T1000 (cell line): ENCODE measurements at places on chromosomes 5 and 9.

DNA sequence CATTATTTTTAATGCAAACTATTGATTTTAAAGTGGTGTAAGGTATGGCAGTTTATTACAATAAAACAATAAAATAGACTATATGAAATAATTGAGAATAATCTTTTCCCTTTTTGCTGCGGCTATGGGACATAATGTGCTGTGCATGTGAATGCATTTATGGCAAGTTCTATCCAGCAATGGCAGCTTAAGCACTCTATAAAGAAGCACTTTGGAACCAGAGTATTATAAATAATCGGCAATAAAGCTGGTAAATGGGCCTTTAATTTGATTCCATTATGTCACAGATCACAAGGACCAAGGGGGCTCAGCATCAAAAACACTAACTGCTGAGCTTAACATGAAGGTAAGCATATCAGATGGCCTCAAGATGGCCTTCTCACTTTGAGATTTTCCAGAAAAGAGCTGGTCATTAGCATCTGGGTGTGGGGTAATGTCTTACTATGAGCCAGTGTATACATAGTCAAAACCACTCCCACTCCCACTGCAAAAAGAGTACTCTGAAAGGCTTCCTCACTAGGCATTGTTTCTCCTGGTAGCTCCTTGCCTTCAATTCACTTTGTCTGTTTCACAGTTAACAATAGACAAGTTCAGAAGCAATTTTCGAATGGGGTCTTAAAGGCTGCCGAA lies 97.1 kb upstream of the ASTN2 start:
- no peak for DNase-seq

DNA sequence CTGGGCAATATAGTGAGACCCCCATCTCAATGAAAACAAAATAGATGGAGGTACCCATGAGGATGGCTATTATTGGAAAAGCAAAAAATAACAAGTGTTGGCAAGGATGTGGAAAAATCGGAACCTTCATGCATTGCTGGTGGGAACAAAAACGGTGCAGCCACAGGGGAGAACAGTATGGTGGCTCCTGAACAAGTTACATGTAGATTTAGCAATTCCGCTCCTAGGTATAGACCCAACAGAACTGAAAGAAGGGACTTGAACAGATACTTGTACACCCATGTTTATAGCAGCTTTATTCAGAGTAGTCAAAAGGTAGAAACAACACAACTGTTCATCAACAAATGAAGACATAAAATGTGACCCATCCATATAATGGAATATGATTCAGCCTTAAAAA lies 43.0 kb downstream of the NTNG2 start:
- no peak for DNase-seq

DNA sequence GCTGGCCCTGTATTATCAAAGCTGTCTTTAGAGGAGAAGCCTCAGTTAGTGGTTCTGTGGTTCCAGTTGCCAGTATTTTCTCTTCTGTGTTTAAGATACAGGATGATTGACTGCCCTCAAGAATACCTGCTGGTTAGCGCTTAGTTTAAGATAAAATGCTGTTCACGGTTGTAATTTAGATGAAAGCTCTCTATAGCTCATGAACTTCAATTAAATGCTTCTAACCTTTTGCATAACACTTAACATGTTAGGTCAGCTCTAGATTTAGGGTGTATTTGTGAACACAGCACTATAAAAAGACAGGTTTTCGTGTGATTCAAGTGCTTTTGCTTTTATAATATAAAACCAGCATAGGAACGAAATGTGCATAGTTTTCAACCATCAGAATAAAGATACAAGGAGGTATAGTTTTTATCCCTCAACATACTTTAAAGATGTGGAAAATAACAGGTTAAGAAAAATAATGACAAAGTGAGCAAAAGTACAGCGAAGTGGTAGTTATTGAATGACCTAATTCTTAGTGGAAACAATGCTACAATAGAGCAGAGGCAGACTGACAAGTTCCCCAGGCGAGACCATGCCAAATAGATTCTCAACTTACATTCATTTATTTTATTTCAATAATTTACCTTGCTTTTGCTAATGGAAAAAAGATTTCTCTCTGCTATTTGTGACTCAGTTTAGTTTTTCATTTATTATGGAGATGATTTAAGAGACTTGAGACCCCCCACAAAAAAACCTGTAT lies 602.6 kb upstream of the DMAC1 start:
- DNase-seq = no peak

DNA sequence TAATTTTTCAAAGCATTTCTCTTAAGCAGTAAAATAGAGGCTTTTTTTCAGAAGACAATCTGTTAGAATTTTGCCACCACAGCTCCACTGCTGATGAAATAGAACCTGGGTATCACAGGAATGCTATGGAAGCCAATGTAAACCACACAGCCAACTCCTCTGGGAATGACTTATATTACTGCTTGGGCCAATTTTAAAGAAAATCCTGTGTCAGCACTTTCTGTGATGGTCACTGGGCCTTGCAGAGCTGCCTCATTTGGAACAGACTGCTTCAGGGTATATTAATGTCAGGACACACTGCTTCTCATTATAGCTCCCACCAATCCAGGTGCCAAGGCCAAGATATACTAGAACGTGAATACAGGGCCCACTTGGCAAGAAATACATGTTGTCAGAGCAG lies 144.1 kb upstream of the ACTBL2 start:
- no peak for DNase-seq

GRCh38 chr9:137370865-137371520 lies 52.0 kb downstream of the EXD3 start:
- no peak for DNase-seq

DNA sequence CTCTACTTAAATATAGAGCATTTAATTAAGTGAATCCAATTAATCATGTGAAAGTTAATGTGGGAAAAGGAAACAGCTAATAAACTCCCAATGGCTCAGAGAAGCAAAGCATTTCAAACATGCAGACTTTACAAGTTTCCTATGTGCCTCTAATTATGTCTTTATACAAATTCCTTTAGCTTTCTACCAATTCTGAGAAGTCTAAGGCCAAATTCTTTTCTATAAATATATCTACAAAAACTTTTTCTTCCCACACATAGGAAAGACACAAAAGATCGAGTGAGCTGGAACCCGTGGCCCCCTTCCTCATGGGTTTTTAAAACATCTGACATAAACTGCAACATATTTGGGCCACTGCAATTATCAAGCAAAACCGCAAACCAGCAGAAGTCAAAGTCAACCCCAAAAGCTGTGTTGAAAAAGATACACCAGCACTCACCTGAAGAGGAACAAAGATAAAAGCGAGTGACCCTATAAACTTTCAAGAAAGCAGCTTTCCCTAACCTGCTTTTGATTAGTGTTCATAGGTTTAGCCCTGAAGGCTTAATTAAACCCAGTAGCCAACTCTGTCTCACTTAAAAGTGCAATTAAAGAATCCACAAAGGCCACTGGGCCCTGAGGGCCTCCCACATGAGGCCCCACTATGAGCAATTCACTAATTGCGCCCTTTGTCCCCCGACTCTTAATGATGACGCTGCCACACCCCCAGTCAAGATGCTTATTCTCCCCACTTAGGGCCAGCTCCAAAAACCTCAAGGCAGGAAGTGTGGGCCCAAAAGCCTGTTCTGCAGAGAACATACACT lies 12.1 kb downstream of the SEMA5A start:
- no peak for DNase-seq

DNA sequence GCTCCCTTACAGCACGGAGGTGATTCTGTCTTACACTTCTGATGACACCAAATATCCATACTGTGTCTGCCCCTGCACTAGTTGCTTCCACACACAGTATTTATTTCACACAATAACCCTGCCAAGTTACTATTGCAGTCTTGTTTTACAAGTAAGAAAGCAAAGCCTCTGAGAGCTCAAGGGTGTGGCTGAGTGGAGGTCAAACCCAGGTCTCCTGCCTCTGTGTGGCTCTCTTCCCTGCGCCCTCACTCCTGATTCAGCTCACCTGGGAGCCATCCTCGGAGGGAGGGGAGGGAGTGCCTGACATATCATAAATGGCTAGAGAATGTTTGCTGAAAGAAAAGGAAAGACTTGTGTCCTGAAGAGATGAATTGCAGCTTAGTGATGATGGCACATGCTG lies 41.0 kb downstream of the MVB12B start:
- no peak for DNase-seq

GRCh38 chr9:133679056-133679455 lies 42.9 kb downstream of the DBH start:
- DNase-seq = no peak

DNA sequence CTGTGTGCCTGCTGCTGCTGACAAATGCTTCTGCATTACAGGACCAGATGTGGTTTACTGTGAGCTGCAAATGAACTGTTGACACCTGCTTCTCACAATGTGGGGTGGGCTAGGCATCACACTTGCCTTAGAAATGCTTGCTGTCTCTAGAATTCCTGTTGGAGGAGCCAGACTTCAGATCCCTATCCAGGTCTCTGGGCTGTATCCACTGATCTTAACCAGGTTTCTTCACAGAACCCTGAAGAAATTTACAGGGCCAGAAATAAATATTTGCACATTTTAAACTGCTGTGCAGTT lies 255.4 kb downstream of the FAM114A2 start:
- DNase-seq = no peak

GRCh38 chr5:140116716-140117115 lies 2.8 kb downstream of the PURA start:
- DNase-seq = no peak

- no peak for DNase-seq
These were observed 1.5 kb downstream of the RMRP start for GRCh38 chr9:35656348-35656747.

DNA sequence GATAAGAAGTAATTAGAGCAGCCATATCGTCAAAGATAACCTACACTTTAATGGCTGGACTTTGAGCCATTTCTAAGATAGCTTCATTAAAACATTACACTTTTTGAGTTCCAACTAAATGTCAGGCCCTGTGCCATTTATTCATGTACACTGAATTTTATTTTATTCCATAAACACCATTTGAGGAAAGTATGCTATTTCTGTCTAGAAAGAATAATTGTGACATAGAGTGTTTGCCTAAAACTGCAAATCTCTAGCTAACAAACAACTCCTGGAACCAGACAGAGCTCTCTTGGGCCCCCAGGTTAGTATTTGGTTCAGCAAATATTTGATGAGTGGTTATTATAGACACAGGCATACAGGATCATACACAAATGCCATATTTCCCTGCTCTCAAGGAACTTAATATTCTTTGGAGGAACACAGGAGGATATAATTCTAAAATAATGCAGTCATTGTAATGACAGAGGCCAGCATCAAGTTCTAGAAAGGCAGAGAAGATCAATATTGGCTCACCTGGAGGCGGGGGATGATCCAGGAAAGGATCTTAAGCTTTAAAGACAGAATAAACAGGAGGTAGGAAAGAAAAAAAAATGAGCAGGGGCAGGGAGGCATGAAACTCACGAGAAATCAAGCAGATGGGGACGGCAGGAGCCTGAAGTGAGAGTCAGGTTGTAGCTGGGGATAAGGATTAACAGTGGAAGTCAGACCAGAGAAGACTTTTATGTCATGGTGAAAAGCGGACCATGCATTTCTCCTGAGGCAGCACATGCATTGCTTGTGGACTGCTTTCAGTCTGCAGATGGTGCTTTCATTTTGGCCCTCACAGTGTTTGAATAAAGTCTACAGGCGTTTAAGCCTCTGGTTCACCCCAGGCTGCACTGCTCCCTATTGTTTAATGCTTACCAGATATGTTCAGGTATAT lies 127.7 kb downstream of the GCNT1 start:
- DNase-seq = no peak

GRCh38 chr5:140868721-140869554 lies at the start of gene PCDHA11:
TSS of gene PCDHA11 (plus strand) at chr5:140868957. CDS start at chr5:140869104, 147 bp downstream.
- no peak for DNase-seq

DNA sequence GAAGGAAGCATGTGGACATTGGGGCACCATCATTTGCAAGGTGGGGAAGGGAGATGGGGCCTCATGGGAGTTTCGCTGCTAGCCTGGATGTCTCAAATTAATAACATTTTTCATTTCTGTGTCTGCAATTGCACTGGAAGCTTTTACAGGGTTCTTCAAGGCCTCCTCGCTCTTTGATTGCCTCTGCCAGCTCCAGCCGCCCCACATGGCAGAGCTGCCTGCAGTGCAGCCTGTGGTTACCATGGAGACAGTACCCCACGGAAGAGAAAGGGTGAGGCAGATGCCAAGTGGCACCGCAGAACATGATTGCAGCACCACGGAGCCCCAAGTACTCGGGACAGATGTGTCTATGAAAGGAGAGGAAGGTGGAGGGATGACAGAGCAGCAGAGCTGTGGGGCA lies 25.4 kb downstream of the CTNND2 start:
- no peak for DNase-seq

- DNase-seq = no peak
These were observed 48.5 kb downstream of the RFX3 start for GRCh38 chr9:3477236-3477834.

DNA sequence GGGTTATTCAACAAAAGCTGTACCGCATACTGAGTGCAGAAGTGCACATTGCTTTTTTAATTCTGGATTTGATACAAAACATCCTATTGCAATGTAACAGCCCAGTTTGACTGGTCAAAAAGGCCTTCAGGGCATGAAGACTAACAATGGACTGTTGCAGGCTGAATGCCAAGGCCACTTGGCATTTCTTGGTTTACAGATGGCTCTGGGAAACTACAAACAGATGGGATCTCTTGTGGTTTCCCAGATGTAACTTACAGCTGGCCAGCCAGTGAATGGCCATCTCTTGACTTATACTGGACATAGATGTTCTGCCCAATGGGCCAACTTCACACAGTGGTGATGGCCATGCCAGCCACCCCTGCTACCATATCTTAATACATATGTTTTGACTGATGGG lies 36.8 kb downstream of the UGT3A2 start:
- DNase-seq = no peak

DNA sequence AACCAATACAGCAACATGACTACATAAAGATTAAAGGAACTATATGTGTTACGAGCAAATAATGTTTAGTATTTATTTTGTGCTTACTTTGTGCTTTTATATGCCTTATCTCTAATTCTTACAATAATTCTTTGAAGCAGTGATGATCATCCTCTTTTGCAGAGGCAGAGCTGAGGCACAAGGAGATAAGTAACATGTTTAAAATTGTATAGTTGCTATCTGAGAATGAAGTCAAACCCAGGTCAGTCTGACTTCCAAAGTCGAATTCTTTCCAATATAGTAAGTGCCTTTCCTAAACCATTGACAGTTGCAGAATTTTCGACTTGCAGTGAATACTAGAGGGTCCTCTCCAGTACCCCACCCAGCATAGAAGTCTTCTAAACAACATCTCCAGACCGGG lies 12.0 kb upstream of the ZFAND5 start:
- no peak for DNase-seq

- DNase-seq = no peak
These were observed 36.5 kb upstream of the RASA1 start for GRCh38 chr5:87231037-87231808.

DNA sequence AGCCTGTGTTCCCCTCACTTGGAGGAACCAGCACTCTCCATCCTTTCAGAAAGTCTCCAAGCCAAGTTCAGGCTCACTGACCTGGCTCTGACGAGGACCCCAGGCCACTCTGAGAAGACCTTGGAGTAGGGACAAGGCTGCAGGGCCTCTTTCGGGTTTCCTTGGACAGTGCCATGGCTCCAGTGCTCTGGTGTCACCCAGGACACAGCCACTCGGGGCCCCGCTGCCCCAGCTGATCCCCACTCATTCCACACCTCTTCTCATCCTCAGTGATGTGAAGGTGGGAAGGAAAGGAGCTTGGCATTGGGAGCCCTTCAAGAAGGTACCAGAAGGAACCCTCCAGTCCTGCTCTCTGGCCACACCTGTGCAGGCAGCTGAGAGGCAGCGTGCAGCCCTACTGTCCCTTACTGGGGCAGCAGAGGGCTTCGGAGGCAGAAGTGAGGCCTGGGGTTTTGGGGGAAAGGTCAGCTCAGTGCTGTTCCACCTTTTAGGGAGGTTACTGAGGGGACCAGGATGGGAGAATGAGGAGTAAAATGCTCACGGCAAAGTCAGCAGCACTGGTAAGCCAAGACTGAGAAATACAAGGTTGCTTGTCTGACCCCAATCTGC lies 4.7 kb upstream of the NUP214 start:
- DNase-seq = no peak
